Fibroblast of skin of scalp (primary cell): ENCODE measurements at places on chromosomes 1 and 21.

GRCh38 chr1:230208619-230209261 lies 141.7 kb downstream of the GALNT2 start:
- DNase-seq: no peak

DNA sequence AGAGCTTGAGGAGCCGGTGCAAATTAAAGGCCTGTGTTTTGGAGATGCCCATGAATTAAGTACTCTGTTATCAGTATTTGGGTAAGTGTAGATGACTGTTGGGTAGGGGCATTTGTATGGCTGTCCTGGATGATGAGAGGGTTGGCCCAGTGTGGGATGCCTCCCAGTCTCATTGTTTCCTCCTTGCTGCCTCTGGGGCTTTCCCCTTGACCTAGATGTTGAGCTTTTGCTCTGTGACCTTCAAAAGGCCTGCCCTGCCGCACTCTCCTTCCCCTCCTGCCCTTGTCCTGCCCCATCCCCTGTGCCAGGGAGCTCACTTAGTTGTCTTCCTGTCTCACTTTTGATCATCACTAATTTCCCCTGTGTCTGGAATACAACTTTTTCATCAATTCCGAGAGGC lies 10.0 kb downstream of the GALNT2 start:
- no peak for DNase-seq

- DNase-seq: peak; percentile 95
Observed at GRCh38 chr1:203906932-203907331, 45.5 kb downstream of the SNRPE start.

- DNase-seq: no peak
Observed at GRCh38 chr1:82560566-82560965, 759.8 kb downstream of the ADGRL2 start.

- DNase-seq: no peak
Observed at GRCh38 chr1:84995484-84996334, 1.2 kb downstream of the MCOLN2 start.

DNA sequence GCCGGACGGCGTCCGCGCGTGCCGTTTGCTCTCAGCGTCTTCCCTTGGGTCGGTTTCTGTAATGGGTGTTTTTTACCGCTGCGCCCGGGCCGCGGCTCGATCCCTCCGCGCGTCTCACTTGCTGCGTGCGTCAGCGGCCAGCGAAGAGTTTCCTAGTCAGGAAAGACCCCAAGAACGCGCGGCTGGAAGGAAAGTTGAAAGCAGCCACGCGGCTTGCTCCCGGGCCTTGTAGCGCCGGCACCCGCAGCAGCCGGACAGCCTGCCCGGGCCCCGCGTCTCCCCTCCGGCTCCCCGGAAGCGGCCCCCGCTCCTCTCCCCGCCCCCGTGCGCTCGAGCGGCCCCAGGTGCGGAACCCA lies 159.8 kb downstream of the RUNX1 start:
- DNase-seq: peak; percentile 82

GRCh38 chr1:94105957-94106529 lies 14.9 kb downstream of the ABCA4 start:
- DNase-seq: peak; percentile 39

DNA sequence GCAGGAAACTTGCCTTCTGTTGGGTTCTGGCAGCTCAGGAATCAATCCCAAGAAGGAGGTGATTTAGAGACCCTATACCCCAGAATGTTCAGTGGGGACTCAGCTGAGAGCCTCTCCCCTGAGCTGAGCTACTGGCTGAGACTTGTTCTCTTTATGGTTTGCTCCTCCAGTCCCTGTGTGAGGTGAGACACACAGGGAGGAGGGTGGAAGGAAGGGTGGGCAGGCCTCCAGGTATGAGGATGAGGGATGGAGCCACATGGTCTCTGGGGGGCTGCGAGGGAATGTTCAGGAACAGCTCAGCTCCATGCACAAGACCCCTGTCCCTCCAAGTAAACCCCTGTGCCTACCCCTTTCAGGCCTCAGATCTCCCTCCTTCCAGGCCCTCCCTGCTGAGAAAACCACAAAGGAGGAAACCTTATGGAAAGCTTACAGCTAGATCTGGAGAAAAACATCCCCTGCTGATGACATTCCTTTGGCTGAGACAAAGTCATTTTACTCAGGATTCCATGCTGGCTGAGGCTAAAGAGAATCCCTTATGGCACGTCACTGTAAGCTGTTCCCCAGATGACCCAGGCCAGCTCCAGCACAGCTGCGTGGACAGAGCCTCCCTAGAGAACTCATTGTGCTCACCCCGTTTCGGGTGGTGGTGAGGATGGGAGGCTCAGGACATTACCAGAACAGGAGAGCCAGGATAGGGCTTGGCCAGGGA lies 91.5 kb upstream of the IPO9 start:
- peak; percentile 96 for DNase-seq

- DNase-seq: no peak
Observed at GRCh38 chr1:201764166-201764565, 64.8 kb upstream of the IPO9 start.

- DNase-seq: no peak
Observed at GRCh38 chr1:24389231-24389678, 24.3 kb downstream of the STPG1 start.

GRCh38 chr1:67935560-67935959 lies 102.3 kb upstream of the GNG12 start:
- DNase-seq: no peak

DNA sequence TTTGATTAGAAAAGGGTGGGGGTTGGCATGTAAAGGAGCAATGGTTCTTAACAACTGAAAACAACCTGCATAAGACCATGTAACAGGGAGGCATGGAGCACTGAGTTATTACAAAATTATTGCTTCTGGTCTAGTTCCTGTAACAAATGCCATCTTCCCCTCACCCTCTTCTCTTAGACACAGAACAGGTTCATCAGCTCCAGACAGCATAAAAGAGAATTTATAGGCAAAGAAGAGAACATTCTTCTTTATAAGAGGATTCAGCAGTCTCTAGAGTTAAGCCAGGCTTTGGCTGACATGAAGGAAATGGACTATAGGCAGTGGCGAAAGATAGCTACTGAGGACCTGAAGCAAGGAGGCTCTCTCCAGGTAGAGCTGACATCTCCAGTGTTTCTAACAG lies 38.9 kb downstream of the RGSL1 start:
- DNase-seq: no peak

- DNase-seq: peak; percentile 51
Observed at GRCh38 chr1:4393191-4393590, 261.2 kb upstream of the AJAP1 start.

DNA sequence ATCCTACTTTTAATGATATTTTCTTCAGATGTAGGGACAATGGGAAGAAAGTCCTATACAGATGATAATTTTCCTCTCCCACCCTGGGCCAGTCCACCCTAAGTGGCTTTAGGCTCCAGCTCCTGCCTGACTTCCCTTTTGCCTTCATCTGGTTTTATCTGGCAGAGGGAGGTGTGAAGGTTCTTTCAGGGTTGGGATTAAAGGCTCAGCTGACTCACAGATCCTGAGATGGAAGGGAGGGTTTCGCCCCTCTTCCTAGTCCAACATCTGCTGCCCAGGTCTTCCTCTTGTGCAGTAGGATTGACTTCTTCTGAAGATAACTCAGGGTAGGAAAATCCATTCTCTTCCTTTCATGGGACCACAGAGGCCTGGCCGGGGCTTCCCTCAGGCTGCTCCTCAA lies 362.4 kb upstream of the KAZN start:
- DNase-seq: no peak

- peak; percentile 43 for DNase-seq
Observed at GRCh38 chr1:6440198-6441126, 15.9 kb downstream of the ESPN start.

DNA sequence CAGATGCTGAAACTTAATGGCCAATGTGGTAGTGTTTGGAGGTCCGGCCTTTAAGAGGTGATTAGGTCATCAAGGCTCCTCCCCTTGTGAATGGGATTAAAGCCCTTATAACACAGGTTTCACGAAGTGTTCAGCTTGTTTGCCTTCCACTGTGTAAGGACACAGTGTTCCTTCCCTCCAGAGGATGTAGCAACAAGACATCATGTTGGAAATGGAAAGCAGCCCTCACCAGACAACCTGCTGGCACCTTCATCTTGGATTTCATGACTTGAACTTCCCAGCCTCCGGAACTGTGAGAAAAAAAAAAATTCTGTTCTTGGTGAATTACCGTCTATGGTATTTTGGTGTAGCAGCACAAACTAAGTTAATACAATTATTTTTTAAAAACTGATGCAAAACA lies 613.8 kb downstream of the KIF26B start:
- DNase-seq: no peak

DNA sequence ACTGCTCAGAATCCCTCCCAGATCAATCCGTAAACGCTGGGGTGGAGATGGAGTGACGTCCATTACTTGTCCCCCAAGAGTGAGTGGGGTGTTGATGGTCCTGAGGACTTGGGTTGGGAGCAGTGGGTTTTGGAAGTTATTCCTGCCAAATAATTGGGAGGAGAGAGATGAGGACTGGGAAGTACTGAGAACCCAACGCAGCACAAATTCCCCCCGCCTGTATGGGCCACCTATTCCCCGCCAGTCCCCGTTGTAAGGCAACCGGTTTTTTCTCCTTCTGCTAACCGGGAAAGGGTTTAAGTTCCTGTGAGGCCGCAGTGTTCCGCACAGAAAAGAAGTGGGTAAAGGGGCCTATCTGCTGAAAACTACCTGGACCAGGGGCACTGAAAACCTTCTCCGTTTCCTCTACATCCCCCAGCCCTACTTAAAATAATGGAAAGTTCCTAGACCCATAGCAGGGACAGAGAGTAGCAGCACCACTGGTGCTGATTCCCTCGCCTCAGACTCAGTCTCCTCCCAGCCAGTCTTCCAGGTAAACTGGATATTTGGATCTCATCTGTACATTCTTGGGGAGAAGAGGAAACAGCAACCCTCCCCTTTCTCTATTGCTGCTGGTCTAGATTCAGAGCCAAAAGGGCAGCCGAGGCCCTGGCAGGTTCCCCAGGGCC lies 738 bp downstream of the LURAP1 start:
- no peak for DNase-seq

GRCh38 chr1:230922620-230923019 lies 54.3 kb upstream of the C1orf198 start:
- DNase-seq: no peak

GRCh38 chr1:43272161-43272560 lies 2.4 kb downstream of the TMEM125 start:
- no peak for DNase-seq

DNA sequence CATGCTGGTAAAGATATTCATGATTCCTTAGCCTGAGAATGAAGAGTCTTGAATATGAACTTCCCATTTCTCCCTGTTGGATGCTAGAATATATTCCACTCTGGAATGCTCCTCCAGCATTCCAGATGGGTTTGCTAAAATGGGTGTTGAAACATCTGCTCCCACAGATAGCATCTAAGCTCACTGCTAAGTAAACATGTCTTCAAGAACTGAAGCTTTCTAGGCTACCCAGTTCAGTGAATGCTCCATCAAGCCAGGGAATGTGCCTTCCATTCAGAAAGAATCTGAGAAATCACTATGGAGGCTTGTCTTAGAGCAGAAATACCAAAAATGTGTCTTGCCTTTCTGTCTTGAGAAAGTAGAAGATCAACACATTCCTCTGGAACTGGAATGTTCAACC lies 81.1 kb downstream of the TNFSF18 start:
- peak; percentile 98 for DNase-seq

DNA sequence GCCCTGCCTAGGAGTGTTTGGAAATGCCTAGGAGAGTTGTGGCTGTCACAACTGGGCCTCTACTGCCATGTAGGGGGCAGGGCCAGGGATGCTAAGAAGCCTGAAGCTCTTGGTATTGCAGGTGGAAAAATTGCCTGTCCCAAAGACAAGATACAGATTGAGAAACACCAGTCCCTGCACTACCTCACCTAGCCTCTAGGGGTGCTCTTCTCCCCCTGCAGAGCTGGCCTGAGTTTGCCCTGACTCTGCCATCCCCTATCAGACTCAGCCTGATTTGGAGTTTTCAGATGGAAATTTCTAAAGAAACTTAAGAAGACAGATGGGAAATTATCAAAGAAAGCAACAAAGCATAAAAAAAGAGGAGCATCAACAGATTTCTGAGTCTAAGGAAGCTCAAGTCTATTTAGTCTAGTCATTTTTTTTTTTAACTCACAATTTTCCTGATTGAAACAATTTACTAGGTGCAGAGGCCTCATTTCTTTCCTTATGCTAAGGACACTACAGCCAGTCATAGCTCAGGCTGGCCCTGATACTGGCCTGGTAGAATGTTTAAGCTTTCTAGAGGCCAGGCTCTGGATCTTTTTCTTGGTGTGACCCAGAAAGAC lies 61.4 kb upstream of the LRRN2 start:
- peak; percentile 42 for DNase-seq

DNA sequence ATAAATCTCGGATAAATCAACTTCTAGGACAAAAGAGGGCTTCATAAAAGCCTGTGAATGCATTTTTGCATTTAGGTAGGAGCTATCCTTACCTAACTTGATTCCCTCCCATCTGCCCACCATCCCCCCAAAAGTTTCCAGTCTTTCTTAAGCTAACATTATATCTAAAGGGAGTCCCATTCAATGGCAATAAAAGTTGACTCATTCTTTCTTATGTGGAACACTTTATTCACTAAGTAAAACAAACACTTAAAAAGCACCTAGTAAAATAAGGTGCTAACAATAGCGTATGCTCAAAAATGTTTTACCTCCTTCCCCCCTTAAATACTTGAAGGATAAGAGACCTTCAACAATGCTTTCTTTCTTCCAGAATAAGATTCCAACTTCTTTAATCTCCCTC lies 83.8 kb downstream of the GON4L start:
- DNase-seq: no peak

DNA sequence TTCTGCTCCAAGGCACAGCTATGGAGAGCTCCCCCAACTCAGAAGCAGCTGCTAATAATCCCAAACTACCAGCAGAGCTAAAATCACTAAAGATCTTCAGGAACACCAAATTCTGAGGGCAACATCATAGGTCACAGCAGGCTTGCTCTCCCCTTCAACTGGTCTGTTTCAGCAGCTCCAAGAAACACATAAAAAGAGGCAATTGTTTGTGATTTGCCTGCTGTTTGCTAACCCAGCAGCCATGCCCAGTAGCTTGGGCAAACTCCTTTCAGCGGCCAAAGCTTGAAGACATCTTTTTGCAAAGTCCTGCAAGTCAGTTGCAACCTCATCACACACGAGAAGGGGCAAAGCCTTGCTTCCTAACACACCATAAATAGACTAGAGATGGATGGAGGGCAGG lies 8.9 kb downstream of the ERI3 start:
- no peak for DNase-seq

DNA sequence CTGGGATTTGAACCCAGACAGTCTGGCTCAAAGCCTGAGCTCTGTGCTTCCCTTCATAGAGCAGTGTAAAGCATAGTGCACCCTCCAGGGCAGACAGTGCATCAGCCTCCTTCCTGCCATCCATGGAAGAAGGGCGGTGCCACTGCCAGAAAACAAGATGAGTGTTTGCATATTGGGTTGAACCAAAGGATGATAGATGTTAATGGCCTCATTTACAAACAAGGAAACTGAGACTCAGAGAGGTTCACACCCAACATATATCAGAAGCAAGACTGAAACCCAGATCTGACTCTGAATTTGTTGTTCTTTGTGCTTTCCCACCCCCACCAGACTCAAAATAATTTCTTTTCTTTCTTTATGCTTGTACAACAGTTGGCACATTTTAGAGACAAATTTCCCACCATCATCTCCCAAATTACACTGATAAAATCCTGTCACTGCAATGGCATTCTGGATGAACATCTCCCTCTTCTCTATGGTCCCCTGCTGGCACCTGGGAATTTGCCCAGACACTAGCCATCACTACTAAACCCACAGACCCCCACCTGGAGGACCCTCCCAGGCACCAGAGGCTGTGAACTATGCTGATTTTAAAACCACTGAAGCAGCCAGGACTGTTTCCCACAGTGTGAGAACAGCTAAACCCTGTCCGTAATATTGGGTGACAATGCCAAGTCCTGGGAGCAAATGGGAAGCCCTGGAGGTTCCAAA lies 45.4 kb upstream of the MPZL1 start:
- DNase-seq: no peak

GRCh38 chr1:63671514-63671913 lies 78.3 kb downstream of the PGM1 start:
- DNase-seq: no peak

GRCh38 chr1:19672237-19672636 lies 7.6 kb downstream of the HTR6 start:
- DNase-seq: no peak
